ENCODE measurements at places on chromosomes 6 and 20.
A peak's percentile ranks its signal among the peaks of the same experiment; 100 is the strongest.

GRCh38 chr6:35181933-35182612, 31.7 kb upstream of the SCUBE3 start:
- peak; percentile 23 for DNase-seq

- DNase-seq: no peak
Observed at GRCh38 chr20:58492795-58493524, 22.2 kb downstream of the APCDD1L start.

DNA sequence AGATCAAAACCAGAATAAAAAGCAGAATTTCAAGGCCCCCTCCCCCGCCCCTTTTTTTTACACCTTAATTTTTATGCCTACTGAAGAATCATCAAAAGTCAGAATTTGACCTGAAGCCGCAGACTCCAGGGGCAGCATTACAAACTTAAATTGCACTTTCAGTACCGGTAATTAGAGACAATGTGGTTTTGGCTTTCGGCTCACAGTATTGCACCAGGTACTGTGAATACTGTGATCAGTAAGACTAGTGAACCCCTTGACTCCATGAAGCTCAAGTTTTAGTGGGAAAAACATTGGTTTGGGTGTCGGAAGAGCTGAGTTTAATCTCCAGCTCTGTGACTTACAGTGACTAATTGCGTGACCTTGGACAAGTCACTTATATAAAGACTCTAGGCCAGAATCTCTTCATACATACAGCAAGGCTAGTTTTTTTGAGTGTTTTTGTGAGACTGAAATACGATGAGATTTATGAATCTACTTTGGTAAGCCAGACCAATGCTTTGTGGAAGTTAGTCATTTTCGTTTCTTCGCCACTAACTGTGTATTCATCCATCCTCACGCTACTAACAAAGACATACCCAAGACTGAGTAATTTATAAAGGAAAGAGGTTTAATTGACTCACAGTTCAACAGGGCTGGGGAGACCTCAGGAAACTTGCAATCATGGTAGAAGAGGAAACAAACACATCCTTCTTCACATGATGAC, 114.7 kb downstream of the SASH1 start:
- DNase-seq: no peak

- DNase-seq: no peak
Observed at GRCh38 chr6:3484192-3484591, 27.3 kb upstream of the SLC22A23 start.

DNA sequence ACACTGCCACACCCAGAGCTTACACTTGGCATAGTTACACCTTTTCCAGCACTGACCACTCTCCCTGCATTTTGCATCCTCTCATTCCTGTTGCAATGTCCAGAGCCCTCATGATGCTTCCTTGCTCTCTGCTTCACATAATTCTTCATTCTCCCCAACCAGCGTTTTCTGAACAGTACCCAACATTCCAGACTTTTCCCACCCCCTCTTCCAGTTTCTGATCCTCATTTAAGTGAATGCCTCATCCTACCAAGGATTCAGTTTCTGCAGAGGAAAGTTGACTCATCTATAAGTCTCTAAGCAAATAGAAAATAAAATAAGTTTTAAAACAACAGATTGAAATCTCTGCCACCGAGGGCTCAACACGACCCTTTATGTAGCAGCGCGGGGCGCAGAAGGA, 321.3 kb upstream of the TCF21 start:
- DNase-seq: no peak

DNA sequence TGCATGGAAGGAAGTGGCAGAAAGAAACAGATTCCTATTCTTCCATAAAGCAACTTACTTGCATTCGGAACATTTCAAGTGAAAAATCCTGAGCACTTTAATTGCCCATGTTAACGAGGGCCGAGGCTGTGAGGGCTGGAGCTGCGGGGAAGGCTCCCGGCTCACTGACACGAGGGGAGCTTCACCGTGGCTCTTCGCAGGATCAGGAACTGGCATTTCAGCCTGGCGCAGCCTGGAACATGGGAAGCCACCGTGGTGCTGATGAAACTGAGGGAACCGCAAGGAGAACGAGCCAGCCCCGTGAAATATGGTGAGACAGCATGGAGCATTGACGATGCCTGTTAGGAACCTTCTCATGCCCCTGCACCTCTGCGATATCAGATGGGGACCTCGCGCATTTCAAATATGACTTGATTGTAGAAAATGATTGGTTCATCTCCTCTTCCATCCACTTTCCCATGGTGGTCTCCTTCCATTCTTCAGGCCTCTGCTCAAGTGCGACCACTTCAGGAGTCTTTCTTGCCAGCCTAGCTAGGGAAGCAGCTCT, 236.9 kb downstream of the TBXT start:
- DNase-seq: no peak

DNA sequence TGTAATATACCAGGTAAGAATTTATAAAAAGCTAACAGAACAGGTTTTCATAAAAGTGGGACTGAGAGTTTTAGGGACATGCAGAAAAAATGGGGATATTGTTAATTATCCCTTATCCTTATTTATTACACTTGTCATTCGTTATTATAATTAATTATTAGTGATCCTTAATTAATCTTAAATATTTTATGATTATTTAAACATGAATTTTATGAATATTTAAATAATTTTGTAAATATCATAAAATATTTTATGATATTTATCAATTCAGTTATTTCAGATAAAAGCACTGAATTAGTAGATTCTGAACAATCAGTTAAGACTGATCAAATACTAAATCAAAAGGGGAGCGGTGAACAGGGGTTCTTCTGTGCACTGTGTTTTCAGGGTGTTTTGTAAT, 300.1 kb downstream of the PAX1 start:
- DNase-seq: no peak

DNA sequence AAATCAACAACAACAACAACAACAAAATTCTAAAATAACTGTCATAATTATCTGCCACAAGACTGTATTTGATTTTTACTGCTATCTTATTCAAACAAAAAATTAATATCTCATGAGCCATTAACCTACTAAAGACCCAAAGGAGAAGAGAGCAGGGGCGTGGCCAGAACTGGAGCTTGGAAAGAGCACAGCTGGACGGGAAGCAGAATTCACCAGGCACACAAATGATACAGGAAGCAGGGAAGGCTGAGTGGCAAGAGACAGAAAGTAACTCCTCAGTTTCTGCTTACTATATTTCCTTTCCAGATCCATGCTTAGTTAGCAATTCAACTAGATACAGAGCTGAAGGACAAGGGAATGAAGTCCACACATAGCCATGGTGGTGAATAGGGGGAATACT, 54.4 kb downstream of the FKBP5 start:
- DNase-seq: no peak

DNA sequence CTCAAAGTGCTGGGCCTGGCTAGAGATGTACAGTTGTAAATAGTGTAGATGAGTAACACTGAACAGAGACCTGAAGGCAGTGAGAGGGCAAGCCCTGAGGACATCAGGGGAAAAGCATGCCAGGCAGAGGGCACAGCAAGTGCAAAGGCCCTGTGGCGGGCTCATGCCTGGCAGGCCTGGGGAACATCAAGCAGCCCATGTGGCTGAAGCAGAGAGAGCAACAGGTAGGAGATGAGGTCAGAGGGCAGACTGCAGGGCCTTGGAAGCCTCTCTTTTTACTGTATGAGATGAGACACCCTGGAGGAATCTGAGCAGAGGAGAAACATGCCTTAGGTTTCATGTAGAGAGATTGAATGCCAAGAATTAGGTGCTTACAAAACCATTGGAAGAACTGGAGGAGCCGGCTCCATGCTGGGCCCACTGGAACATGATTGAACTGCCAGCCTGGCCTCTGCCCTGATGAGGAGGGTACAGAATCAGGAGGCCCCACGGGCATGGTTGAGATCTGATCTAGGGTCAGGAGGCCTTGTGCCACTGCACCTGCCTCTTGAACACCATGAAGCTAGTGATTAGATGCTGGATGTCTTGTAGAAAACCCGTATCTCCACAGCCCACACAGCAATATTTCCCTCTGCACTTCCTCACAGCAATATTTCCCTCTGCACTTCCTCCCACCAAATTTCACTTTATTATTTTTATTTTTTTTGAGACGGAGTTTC, 5.9 kb upstream of the HMGA1 start:
- DNase-seq: no peak

GRCh38 chr6:154868143-154868594, 126.9 kb upstream of the TIAM2 start:
- DNase-seq: no peak

GRCh38 chr6:139965393-139965792, 590.9 kb upstream of the CITED2 start:
- no peak for DNase-seq

Measured in NT2/D1 (cell line).